GF-D8 (cell line): ENCODE measurements at places on chromosomes 3 and 15.

GRCh38 chr15:66763186-66764071, 61.4 kb downstream of the SMAD6 start:
- no peak for DNase-seq

DNA sequence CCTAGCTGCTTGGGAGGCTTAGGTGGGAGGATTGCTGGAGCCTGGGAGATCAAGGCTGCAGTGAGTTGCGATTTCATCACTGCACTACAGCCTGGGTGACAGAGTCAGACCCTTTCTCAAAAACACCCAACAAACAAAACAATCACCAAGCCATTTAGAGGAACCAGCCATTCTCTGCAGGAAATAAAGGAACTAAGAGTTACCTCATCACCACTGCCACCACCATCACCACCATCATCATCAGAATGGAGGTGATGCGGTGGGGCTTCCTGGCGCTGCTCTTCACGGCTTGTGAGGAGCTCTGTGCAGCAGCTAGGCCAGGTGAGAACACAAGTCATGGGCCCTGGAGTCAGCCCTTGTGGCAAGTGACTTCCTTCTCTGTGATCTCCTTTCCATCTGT, 37.7 kb upstream of the KLHL25 start:
- DNase-seq: no peak

DNA sequence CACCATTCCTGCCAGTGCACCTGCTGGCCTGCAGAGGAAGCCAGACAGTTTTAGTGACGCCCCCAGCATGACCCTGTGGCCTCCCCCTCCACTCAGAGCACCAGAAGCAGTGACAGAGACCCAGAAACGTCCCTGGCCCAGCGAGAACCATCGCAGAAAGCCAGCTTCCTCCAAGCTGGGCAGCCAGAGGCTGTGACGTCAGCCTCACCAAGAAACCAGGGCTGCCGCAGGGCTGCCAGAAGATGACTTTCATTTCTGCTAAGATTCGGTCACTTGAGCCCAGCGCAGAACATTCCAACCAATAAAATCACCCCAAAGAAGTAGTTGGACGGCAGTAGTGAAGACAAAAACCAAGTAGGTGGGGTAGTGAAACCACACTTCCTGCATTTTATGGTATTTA, 29.6 kb upstream of the RPL32 start:
- DNase-seq: no peak

- DNase-seq: no peak
Measured at GRCh38 chr3:190767851-190768250, 94.6 kb downstream of the GMNC start.

DNA sequence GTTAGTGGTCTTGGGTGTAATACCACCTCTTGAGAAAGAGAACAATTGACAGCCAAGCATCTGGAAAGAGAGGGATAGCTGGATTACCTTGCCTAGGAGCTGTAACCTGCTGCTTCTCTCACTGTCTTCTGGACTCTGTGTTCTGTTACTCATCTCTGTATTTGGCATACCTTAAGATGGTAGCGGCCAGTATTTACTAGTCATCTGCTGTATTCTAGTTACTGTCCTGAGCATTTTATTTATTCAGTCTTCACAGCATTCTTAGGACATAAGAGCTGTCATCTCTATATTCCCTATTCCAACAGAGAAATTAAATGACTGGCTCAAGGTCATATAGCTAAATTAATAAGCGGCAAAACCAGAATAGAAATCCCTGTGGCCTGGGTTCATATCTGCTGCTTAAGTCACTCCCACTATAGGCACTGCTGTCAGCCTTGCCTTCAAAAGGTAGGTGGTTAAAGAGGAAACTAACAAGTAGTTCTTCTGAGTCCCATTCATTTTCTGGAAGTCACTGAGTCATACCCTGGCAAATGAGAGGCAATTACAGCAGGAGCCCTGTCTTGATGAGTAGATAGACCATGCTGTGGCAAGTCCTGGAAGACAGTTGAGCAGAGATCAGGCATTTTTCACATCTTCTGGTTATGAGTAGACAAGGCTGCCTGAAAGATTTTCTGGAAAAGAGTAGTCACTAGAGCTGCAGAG, 68.2 kb downstream of the RAB7A start:
- DNase-seq: no peak

DNA sequence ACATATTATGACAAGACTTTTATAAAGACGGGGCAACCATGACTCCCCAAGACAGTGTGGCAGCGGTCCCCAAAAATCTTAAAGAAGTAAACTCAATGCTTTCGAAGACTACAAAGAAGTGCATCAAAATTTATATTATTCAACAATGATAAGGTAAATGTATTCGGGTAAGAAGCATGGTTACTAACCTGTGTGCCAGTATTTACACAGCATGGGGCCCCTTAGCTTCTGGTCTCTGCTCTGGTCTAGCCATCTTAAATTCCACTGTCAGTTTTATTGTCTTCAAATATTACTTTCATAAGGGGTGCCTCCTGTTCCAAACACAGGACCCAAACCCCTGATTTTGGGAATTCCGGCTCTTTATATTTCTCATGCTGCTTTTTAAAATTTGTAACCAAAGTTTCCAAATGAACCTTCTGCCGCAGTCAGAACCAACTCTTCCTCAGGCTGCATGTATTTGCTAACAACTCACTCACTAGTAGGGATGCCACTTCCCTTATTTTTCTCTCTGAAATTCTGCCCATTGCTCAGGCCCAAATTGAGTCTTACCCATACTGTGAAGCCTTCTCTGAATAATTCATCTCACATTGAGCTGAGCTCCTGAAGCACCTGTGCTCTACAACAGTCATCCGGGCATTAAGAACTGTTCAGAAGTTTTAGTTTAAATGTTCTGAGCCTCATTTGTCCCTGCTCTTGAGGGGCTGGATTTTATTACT, 1.2 kb downstream of the TTC23 start:
- no peak for DNase-seq

- DNase-seq: no peak
Measured at GRCh38 chr3:77464111-77464688, 424.3 kb downstream of the ROBO2 start.

DNA sequence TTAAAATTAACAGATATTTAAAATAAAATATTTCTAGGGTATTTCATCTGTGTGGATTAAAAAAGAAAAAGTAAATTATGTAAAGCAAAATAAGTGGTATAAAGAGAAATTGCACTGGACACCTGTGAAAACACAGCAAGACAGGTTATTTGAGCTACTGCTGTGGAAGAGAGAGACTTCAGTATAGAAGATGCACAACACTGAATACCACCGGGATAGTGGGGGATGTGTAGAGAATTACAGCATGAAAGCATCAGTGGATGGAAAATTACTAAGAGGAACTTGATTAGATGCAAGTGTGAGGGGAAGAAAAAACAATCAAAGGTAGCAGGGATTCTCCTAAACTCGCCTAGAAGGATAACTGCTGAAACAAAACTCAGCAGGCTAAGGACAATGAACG, 1242.5 kb upstream of the GBE1 start:
- DNase-seq: no peak

DNA sequence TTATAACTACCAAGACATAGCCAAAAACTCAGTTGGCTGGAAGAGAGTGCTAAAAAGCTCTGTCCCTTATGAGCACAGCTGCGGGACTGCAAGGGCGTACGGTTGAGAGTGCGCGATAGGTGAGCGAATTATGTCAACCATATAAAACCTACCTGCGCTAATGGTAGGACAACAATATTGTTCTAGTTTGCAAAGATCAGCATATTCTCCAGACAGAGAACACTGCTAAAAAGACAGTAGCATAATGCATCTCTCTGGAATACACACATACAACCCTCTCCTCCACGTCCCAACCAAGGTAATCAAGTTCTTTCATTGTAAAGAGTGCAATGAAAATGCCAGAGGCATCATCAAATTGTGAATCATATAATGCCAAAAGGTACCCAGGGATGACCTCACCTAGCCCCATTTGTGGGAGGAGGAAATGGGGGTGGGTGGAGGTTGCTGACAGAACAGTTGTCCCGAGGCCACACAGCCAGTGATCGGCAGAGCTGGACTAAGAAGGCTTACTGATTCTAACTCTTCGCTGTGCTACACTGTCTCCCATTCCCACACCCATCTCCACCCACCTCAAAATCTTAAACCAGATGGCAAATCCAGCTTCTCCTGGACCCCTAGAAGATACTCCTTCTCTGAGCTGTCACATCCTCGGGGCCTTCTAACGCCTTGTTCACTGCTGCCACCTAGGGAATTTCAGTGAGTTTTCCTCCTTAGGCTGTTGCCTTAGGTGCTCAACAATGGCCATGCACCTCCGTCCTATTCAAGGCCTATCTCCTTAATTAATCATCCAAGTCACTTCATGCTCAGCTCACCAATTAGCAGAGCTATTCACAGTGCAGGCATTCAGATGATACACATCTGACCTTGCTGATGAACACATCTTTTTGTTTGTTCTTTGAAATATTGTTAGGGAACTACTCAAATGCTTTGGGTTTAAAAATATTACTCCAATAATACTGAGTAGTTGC, 60.7 kb downstream of the RPL22L1 start:
- DNase-seq: no peak

- no peak for DNase-seq
Measured at GRCh38 chr15:31080591-31081014, 20.9 kb downstream of the TRPM1 start.

DNA sequence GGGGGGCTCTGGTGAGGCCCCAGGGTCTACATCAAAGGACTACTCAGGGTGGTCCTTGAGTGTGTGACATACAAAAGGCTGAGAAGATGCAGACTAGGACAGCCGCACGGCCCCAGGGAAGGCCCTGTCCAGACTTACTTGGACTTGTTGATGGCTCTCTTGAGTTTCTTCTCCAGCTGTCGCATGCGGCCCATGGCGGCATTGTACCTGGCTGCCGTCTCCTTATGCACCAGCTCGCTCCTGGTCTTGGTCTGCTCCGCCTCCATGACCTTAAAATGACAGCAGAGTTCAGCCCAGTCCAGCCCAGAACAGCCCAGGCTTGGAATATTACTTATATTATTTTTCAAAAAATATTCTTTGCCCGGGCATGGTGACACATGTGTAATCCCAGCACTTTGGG, 56.0 kb downstream of the CAPN7 start:
- DNase-seq: no peak

DNA sequence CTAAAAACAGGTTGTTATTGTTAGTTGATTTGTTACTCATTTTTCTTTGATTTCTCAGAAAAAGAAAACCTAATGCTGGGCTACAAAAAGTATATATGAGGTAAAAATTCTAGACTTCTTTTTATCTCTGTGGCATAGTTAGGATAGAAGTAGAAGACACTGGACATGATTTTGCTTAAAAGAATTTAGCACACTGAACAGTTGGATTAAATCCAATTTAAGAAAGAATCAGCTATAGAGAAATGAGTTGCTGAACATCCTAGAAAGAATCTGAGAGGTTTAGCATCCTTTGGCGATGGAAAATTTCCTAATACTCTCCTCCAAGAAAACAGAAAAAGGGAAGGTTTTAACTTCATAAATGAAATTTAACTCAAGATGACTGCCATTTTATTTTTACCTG, 259.7 kb downstream of the TBL1XR1 start:
- no peak for DNase-seq

DNA sequence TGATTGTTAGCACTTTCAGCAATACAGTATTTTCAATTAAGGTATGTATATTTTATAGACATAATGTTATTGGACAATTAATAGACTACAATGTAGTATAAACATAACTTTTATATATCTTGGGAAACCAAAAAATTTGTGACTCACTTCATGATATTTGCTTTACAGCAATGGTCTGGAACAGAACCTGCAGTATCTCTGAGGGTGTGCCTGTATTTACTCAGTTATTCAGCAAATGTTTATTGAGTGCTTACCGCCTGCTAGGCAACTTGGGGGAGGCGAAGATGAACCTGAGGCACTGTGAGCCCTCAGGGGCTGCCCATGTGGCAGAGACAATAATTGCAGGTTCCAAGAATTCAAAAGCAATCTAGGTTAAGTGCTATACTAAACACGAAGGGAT, 144.8 kb downstream of the GABRB3 start:
- DNase-seq: no peak

DNA sequence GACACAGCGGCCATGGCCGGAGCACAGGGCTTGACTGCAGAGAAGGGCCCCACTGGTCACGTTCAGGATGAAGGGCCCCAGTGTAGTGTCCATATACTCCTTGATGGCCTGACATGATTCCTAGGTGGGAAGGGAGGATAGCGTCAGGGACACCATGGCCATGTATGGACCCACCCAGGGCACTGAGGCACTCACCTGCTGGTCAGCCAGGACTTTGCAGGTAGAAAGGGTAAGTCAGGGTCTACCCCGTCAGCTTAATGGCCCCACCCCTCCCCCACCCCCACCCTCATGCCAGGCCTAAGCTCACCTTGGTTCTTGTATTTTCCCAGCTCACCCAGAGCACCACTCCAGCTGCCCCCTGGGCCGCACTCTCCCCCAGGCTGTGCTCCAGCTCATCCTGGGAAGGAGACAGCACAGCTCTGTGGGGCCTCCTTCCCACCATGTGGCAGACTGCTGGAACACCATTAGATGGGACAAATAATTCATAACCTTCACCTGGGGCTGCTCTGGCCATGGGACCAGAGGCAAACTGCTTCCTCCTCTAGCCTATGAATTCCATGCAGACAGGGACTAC, 1.6 kb upstream of the HYAL3 start:
- no peak for DNase-seq

GRCh38 chr15:31254431-31255175, 72.0 kb upstream of the KLF13 start:
- DNase-seq: no peak

- peak; percentile 97 for DNase-seq
Measured at GRCh38 chr15:67784090-67784781, 41.1 kb upstream of the SKOR1 start.

DNA sequence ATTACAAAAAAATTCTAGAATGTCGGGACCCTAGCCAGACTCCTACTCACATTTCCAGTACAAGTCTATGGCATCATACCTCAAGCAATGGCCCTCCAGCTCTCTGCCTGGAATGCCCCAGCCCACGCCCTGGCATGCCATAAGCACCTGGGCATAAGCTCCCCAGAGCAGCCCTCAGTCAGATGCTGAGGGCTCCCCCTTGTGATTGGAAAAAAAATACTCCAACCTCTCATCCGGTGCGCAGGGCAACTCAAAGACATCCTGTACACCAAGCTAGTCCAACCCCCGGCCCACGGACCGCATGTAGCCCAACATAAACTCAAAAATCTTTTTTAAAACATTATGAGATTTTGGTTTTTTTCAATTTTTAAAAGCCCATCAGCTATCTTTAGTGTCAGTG, 115.4 kb downstream of the NEK10 start:
- DNase-seq: no peak

- DNase-seq: no peak
Measured at GRCh38 chr15:63082366-63082765, 39.3 kb upstream of the LACTB start.

DNA sequence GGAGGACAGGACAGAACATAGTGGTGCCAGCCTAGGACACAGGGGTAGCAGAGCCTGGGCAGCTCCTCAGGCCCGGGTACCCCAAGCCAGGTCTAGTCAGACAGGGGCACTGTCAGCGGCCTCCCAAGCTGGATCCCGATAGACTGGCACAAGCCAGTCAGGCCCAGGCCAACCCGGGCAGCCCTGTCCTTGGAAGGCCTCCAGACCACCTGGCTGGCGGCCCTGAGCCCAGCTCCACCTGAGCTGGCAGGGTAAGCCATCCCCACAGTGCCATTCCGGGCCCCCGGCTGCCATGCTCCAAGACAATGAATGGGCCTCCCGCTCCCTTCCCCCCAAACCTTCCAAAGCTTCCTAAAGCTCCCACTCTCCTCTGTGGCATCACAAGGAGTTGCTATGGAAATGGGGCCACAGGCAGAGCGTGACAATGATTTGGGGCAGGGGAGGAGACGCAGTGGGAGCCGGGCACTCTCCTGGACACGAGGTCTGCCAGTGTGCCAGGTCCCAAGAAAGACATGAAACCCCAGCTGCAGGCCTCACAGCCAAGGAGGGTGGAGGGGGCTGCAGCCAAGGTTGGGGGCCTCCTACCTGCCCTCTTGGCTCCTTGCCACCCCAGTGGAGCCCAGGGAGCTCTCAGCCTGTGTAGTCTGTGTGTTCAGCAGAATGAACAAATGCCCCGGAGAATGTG, 165.6 kb upstream of the LINGO1 start:
- DNase-seq: no peak
